IPS DF 6.9 (cell line): ENCODE measurements at places on chromosomes 11 and 22.

GRCh38 chr11:15509082-15509481 lies 394.4 kb downstream of the INSC start:
- no peaks in the 10 kb centered on the region for H3K27me3 ChIP-seq
- no peaks in the 10 kb centered on the region for H3K36me3 ChIP-seq
- no peak overlapping the region for H3K27ac ChIP-seq
- DNase-seq, result no peak

DNA sequence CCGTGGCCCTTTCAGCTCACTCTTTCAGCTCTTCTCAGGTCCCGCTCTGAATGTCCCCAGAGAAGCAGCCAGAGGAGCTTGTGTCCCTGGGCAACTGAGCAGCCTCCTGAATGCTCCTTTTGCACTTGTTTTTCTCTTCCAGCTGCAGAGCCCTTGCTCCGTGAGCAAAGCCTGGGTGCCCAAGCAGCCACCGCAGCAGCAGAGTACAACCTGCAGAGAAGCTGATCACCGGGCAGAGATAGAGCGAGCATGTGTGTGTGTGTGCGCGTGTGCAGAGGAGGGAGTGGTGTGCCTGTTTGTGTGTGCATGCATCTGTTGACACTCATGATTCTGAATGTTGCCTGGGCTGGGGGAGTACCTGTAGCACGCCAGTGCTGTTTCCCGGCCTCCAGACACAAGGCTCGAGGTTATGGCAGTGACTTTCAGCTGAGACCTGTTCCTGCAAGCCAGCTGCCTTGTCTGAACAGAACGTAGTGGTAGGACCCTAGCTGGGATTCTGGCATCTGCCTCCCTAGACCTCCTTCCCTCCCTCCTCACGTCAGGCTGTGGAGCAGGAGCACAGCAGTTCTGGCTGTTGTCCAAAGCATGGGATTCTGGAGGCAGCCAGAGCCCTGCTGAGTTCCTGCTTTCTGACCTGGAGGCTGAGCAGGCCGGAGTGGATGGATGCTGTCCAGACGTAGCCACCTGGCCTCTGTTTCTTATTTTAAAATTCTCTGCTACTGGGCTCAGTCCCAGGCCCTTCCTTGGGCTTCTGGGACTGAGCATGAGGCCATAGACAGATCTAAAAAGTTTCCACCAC lies 4.5 kb upstream of the MAPK8IP1 start:
- no peaks in the 10 kb centered on the region for H3K27me3 ChIP-seq
- no peak for DNase-seq
- no peak overlapping the region for H3K27ac ChIP-seq
- no peak overlapping the region for H3K4me3 ChIP-seq
- H3K4me1 ChIP-seq, result no peaks in the 10 kb centered on the region

GRCh38 chr11:19455731-19456130 lies 215.0 kb upstream of the E2F8 start:
- H3K4me3 ChIP-seq, result no peak overlapping the region
- no peaks in the 10 kb centered on the region for H3K27me3 ChIP-seq
- peaks cover 3% of the 10 kb centered on the region; the same call in 1 of the 2 replicates for H3K4me1 ChIP-seq
- H3K27ac ChIP-seq, result no peak overlapping the region

DNA sequence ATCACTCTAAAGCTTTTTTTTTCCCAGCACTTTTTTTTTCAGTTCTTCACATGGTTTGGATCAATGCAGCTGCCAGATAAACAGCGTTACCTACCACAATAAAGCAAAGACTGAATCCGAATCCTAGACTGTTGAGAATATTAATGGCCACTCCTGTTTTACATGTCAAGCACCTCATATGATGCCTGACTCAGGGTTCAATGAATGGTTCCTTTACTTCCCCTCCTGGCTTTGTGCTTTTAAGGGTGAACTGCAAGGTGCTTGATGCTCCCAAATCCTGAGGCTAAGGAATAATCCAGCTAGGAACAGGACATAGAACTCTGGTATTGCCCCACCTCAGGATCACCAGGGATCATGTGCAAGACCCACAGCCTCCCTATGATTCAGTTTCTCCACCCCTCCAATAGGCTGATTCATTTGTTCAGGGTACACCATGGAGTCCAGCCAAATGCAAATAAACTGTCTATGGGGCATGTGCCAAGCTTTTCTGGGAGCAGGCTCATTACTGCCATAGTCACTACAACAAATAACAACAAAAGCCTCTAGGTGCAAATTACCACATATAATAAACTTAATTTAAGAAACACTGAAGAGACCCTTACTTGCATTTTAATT lies 104.3 kb downstream of the GAB2 start:
- H3K4me1 ChIP-seq, result no peaks in the 10 kb centered on the region
- DNase-seq, result no peak
- no peaks in the 10 kb centered on the region for H3K36me3 ChIP-seq
- H3K4me3 ChIP-seq, result no peak overlapping the region
- no peak overlapping the region for H3K27ac ChIP-seq

DNA sequence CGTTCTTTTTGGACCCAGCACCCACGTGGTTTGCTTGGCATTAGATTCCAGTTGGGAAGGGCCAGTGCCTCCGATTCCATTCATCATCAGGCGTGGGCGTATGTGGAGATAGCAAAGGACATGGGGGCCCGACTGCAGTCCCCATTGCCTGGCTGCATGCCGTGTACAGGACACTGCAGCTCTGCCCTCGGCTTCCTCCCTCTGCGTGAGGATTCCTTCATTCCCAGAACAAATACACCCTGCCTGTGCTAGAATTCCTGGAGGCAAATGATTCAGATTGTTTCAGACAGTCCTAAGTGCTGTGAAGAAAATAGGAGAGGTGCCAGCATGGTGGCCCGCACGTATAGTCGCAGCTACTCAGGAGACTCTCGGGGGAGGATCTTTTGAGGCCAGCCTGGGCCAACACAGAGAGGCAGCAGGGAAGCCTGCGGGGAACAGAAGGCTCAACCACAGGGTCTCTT lies 15.4 kb downstream of the DERL3 start:
- H3K4me1 ChIP-seq, result no peaks in the 10 kb centered on the region
- no peaks in the 10 kb centered on the region for H3K27me3 ChIP-seq
- H3K36me3 ChIP-seq, result peaks cover 29% of the 10 kb centered on the region
- H3K27ac ChIP-seq, result no peak overlapping the region

DNA sequence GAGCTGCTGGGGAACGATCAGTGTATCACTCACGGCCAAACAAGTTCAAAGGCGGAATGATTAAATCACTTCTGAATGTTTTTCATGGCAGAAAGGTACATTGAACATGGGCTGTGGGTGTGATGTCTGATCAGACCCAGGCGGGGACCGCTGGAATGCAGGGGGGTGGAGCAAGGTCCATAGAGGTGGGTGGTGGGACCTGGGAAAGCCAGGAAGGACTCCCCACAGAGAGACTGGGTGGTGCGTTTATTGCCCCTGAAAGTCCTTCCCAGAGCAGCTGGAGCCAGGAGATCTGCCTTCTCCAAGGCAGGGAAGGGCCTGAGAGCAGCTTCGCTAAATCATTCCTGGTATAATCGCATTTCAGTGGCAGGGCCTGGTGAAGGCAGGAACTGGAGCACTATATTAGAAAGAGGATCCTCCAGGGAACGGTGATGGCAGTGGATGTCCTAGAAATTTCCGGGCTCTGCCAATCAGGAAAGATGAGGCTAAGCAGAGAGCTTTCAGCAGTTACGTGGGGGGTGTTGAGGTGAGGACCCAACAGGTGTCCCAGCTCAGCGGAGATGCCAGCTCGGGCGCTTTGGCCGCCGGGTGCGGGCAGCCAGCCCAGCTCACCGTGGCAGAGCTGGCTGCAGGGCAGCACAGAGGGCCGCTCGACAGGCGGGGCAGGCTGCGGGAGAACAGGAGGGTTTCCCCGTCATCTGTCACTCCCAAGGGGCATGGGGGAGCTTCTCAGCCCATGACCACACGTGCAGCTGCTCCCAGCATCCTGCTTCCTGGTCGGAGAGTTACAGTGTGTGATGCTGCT lies 271.7 kb downstream of the CTTN start:
- no peak overlapping the region for H3K4me3 ChIP-seq
- H3K27me3 ChIP-seq, result no peaks in the 10 kb centered on the region
- H3K27ac ChIP-seq, result no peak overlapping the region
- peaks cover 7% of the 10 kb centered on the region for H3K4me1 ChIP-seq
- no peaks in the 10 kb centered on the region for H3K36me3 ChIP-seq
- DNase-seq, result no peak

DNA sequence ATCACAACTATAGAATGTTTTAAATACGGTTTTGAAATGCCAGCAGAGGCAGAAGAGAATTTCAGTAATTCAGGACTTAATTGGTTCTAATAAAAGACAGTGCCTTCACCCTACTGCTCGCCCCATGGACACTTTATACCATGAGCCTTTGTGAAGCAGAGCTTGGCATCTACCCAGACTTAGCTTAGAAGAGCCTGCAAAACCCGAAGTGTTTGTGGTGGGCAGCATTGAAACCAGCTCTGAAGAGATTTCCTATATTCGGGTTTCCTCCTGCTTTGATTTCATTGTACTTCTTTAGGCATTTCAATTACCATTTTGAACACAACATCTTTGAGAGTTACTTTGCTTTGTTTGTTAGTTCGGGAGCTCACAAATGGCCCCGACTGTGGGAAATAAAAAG lies 185.1 kb upstream of the MTNR1B start:
- no peak overlapping the region for H3K4me3 ChIP-seq
- no peaks in the 10 kb centered on the region; the same call in 1 of the 2 replicates for H3K4me1 ChIP-seq
- no peak overlapping the region for H3K27ac ChIP-seq
- H3K27me3 ChIP-seq, result no peaks in the 10 kb centered on the region
- H3K36me3 ChIP-seq, result no peaks in the 10 kb centered on the region
